ENCODE measurements at places on chromosomes 13 and 19.

- no peak for DNase-seq
Observed at GRCh38 chr19:56321254-56321988, 6.8 kb upstream of the ZSCAN5A start.

DNA sequence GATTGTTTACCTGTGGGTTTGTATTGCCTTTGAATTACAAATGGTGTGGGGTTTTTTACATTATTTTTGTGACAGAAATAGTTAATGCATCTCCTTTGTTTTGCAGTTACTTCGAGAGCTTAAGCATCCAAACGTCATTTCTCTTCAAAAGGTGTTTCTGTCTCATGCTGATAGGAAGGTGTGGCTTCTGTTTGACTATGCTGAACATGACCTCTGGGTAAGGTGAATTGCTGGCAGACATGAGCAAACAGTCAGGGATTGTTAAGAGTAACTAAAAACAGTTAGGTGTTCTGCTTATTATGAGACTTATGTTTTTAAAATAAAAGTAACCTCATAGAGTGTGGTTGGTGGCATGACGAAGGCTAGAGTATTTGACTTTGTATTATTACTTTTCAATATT lies 95.0 kb downstream of the CDK8 start:
- no peak for DNase-seq

GRCh38 chr19:51140441-51140840 lies 1.7 kb upstream of the SIGLEC7 start:
- DNase-seq: no peak

DNA sequence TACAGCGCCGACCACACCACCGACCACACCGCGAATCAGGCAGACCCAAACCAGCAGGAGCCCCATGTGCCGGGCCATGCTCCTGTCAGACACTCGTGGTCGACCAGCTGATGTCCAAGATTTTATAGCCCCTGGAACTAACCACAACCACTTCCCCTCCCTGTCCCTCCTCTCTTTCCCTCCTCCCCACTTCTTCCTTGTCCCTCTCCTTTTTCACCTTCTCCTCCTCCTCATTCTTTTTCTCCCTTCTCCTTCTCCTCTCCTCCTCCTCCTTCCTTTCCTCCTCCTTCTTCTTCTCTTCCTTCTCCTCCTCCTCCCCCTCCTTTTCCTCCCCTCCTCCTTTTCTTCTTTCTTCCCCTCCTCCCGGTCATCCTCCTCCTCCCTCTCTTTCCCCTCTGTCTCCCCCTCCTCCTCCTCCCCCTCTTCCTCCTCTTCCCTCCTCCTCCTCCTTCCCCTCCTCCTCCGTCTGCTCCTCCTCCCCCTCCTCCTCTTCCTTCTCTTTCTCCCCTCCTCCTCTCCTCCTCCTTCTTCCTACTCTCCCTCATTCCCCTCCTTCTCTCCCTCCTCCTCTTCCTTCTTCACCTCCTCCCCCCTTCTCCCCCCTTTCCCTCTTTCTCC lies 670 bp downstream of the BSPH1 start:
- no peak for DNase-seq

- no peak for DNase-seq
Observed at GRCh38 chr19:53853707-53854106, 14.0 kb upstream of the MYADM start.

DNA sequence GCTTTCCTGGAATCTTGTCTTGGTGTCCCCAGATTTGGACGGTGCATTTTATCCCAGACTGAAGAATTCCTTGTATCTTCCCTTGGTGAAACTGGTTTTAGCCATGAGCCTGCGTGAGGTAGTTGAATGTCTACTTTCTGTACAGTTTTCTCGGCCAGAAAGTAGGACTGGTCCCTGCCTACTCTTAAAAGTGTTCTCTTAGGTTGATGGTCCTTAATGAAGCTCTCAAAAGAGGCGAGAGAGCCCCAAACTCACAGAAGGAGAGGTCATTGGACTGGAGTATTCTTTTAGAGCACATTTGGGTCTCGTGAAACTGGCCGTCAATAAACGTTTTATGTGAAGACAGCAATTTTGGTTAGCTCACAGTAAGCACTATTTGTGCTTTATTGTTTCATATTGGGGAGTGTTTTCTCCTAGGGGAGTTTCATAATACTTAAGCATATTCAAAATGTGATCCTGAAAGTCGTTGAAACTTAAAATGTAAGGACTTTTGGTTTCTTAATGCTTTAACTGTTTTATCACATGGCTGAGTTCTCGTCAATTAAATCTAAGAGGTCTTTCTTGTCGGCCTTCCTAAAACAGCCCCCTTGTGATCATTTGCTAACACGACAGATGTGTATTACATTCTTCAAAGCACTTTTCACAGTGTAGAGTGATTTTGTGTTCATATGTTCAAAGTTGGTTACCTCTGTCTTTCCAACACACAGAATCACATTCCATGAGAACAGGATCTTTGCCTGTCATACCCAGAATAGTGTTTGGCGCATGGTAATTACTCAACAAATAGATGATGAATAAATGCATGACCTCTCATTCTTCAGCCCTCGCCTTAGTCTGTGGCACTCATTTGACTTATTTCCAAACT lies 889 bp downstream of the GTF2F2 start:
- no peak for DNase-seq

DNA sequence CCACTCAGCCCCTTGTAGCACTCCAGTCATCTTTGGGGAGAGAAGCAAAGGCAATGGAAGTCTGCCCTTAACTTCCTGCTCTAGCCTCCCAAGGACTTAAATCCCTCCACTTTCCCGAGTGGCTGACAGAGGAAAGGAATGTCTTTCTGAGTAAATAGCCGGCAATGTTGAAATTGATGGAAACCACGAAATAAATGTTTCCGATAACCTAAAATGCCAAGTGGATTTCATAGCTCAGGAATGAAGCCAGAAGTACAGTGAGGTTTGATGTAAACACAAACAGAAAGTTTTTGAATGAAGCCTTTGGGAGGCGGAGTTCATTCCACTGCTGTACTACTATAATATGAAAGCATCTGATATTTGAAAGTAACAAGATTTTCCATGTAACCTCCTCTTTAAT lies 14.0 kb upstream of the TBC1D4 start:
- DNase-seq: no peak

DNA sequence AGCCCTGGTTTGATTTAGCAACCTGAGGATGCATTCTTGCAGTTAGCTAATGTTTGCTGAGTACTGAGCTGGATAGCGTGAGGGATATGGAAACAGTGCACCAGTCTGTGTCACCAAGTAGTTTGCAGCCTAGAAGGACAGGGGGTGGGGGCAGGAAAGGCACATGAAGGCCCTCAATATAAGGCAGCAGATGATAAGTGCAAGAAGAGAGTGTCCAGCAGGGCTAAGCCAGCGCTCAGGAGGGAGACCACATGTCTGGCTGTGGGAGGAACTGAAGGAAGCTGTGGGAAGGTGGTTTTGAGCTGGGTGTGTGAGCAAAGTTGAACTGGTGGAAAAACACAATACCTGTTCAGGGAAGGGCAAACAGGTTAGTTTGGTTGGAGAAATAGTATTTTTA lies 1.7 kb downstream of the CXCL17 start:
- no peak for DNase-seq

- DNase-seq: no peak
Observed at GRCh38 chr13:30734439-30734838, 904 bp upstream of the ALOX5AP start.

- no peak for DNase-seq
Observed at GRCh38 chr13:106101201-106101600, 434.3 kb downstream of the EFNB2 start.

- no peak for DNase-seq
Observed at GRCh38 chr19:49746206-49746958, 16.7 kb downstream of the TSKS start.

GRCh38 chr19:19445911-19446361 lies 40.5 kb downstream of the GATAD2A start:
- DNase-seq: no peak

DNA sequence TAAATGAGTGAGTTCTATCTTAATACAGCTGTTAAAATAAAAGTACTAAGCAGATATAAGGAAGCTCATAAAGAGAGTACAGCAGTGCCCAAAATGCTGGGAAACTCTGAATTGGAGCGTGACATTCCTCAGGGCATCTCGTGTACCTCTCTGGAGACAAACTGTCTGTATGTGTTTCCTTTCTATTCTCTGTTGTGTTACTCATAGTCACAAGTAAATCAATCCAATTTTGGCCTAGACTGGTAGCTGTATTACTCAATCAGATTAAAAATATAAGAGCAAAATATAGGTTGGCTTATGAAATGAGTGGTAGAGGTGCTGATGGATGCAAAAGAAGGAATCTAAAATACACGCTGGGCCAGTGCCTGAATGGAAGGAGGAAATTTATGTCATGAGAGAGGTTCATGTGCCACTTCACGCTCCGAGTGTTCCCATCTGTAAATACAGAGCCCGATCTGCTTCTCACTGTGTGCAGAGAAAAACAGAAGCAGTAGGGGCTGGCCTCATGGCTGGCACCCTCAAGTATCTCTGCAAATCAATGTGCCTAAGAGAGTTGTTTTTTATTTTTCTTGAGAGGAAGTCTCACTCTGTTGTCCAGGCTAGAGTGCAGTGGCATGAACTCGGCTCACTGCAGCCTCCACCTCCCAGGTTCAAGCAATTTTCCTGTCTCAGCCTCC lies 58.7 kb upstream of the RGCC start:
- DNase-seq: no peak

DNA sequence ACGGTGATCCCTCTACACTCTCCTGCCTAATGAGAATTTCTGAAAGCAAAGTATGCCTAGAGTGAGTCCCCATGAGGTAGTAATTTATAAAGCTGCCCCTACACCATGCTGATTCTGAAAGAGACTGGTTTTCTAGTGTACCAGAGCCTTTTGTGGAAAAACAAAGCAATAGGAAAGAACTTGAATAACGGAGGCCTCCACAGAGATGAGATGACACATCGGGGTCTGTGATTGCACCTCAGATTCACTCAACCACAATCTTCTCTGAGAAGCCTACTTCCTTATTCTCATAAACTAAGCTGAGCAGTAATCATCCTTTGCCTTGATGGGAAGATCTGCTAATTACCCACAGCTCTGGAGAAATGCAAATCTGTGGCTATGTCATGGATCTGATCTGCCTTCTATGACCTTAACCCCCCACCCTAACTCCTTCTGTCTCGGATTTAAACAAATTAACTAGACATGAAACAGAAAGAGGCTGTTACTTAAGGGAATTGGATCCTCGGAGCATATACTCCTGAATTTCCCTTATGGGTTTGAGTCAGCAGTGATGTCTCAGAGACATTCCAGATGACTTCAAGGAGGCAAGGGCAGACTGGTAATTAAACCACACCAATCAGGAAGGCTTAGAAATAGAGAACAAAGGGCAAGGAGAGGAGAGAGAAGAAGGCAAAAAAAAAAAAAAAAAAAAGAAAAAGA lies 128.0 kb downstream of the DCT start:
- no peak for DNase-seq

DNA sequence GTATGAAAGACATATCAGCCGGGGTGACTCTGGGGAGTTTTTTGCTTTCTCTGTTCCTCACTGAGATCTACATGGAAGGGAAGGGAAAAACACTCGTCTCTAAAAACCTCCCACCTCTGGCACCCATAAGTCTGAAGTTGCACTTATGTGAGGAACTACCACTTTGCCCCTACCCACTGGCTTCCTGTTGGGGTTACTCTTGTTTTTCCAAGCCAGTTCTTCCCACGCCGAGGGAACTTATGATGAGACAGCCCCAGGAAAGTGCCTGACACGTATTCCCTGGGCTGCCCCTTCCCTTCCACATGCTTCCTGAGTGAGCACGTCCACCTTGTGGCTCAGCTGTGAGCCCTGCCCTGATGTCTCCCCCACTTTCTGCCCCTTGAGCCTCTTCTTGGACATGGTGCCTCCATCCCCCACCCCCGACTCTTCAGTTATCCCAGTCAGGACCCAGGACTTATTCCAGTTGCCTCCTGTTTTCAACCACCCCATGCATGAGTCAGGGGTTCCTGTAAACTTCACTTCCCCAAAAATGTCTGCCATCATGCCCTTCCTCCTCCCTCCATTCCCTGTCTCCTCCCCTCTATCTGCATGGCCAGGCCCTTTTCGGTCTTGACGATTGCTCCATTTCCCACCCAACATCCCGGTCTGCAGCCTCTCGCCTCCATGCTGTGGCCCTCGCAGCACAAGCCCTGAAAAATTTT lies 5.1 kb upstream of the SIGLEC7 start:
- no peak for DNase-seq

DNA sequence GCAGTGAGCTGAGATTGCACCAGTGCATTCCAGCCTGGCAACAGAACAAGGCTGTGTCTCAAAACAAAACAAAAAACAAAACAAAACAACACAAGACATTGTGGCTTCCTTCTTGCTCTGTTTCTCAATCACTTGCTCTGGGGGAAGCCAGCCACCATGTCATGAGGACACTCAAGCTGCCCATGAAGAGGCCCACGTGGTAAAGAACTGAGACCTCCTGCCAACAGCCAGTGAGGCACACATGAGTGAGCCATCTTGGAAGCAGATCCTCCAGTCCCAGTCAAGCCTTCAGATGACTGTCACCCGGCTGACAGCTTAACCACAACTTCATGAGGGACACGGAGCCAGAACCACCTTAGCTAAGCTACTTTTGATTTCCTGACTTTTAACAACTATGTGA lies 25.2 kb downstream of the CPT1C start:
- DNase-seq: no peak

DNA sequence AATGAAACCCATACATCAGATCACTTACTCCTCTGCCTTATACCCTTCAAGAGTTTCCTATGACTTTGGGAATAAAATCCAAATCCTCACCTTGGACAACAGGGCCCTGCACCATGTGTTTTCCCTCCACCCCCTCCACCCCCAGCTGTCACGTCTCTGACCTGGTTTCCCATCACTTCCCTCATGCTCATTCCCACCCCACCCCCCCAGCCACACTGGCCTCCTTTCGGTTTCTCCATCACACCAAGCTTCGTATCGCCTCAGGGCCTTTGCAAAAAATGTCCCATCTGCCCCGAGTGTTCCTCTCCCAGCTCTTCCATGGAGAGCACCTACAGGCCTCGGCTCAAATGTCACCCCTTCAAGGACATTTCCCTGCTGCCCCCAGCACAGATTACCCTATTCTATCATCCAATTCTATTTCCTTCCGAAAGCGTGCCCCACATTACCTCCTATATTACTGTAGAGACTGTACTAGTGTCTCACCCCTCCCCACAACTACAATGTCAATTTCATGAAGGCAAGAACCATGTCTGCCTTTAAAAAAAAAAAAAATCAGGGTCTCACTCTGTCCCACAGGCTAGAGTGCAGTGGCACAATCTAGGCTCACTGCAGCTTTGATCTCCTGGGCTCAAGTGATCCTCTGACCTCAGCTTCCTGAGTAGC lies 16.8 kb upstream of the FFAR2 start:
- DNase-seq: no peak

DNA sequence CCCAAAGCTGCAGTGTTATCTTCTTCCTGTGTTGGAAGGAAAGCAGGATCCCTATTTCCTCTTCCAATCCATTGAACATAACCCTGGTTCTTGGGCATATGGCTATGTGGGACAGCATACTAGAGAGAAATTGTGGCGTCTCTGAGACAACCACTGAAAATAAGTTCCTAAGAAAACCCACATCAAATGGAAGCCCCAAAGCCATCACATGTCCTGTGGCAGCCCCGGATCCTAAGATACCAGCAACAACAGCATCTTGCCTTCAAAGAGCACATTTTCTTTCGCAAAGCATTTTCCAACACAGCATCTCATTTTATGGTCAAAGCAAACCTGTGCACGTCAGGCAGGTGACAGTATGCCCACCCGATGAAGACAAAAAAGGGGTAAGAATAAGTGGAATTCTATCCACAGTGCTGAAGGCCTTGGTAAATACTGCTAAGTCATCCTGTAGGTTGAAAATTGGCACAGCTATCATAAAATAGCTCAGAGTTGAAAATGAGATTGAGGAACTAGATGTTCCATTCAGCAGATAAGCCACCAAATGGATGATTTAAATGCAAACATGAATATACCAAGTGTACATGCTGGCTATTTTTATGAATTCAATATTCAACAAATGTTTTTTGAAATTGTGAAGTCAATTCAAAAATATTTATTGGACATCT lies 232.2 kb downstream of the DLEU7 start:
- no peak for DNase-seq

Measured in activated T-helper 1 cell treated with anti-CD3 and anti-CD28 coated beads, Interleukin-2, amount 50 U/mL, for 16 hours (primary cell).